ENCODE measurements at places on chromosomes 1 and 21. TPM values are rescaled to one million over a fixed set of nuclear protein-coding genes. Genes with fewer than 3 reads are reported as not detected.

DNA sequence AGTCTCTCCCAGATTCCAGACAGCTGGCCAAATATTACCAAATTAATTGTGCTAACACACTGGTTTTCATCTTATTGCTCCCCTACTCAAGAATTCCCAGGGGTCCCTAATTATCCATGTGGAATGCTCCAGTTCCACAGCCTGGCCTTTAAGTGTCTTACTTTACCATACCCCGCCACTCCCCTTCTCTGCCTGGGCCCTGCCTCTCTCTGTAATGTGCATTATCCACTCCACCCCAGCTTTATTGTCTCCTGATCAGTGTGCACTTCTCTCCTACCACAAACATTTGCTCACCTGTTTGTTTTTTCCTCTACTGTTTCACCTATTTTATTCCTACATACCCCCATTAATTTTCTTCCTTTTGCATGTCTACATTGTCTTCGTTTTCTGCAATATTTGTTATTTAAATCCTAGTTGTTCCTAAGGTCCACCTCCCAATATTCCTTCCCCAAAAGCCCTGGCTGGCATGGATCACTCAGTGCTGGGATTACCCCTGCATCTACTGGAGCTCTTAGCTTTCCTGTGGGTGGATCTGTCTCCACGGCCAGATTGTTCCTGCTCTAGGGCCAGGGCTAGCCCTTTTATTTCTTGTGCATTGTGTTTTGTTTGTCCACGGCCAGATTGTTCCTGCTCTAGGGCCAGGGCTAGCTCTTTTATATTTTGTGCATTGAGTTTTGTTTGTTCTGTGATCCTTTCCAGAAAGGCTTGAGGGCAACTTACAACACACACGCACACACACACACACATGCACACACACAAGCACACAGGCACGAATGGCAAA lies 33.4 kb upstream of the ATP1B1 start:
- DNase-seq: no peak

DNA sequence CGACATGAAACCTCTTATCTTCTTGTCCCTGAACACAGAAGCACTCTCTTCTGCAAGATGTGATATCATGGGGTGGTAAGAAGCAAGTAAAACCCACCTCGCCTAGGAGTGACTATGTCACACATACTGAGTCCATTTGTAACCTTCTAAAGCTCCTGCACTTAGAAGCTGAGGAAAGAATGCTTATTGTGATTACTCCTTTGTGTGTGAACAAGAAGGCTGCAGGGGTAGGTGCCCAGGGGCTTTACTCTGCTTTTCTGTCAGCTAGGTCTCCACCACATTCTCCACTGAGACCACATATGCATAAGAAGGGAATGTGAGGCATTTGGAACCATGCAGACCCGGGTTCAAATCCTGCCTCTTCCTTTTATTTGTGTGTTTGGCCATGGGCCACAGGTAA lies 144.3 kb downstream of the DMRTA2 start:
- DNase-seq: no peak

DNA sequence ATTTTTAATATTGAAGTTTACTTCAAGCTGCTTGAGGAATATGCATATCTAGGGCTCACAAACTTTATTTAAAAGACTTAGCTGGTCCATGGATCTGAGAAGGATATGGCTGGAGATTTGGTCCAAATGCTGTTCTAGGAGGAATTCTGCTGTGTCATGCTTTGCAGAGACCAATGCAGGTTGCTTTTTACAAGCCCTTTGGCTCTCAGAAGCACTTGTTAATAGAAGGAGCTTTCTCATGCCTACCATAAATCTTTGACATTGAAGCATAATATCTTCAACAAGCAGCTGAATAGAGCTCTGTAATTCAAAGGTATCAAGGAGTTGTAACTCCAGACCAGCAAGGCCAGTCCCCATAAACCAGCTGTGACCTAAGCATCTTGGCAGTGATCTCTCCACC lies 299.1 kb downstream of the HHAT start:
- DNase-seq: no peak

DNA sequence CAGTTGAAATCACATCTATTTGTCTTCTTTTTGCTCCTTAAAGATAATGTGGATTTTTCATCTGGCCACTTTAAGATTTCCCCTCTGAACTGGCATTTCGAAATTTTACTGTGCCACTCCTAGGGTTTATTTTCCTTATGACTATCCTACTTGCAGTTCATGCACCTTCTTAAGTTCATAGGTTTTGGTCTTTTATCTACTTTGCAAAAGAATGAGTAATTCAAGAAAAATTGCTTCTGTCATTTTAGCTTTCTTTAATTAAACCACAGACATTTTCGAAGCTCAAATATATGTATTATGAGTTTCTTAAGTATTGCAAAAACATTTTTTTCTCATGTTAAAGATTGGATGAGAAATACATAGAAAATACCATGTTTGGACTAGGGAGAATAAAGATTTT lies 1244.8 kb upstream of the TMPRSS15 start:
- DNase-seq: no peak

GRCh38 chr1:20624709-20625108 lies 8.5 kb upstream of the PINK1 start:
- DNase-seq: no peak

- DNase-seq: peak; percentile 71
Measured at GRCh38 chr1:15246960-15247614, at the start of gene FHAD1. FHAD1 (plus strand) TSS chr1:15247223; CDS start chr1:15251785, 4,562 bp downstream.

DNA sequence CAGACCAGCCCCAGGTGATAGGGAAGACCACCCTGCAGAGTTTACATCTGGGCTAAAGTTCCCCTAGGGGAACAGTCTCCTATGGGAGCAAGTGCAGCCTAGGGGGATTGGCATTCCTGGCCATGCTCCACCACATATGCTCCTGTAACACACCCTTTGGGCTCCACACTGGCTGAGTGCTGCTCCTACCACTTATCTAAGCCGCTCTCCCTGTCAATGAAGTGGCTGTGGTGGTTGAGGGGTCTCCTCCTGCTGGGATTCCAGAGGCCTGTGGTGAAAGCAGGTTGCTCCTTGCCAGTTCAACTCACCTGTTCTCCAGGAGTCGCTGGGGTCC lies 51.1 kb downstream of the COL24A1 start:
- DNase-seq: no peak

GRCh38 chr1:206757524-206758266 lies 12.9 kb upstream of the IL19 start:
- peak; percentile 58 for DNase-seq

- peak; percentile 38 for DNase-seq
Measured at GRCh38 chr1:33634806-33635205, 162.4 kb downstream of the ZSCAN20 start.

DNA sequence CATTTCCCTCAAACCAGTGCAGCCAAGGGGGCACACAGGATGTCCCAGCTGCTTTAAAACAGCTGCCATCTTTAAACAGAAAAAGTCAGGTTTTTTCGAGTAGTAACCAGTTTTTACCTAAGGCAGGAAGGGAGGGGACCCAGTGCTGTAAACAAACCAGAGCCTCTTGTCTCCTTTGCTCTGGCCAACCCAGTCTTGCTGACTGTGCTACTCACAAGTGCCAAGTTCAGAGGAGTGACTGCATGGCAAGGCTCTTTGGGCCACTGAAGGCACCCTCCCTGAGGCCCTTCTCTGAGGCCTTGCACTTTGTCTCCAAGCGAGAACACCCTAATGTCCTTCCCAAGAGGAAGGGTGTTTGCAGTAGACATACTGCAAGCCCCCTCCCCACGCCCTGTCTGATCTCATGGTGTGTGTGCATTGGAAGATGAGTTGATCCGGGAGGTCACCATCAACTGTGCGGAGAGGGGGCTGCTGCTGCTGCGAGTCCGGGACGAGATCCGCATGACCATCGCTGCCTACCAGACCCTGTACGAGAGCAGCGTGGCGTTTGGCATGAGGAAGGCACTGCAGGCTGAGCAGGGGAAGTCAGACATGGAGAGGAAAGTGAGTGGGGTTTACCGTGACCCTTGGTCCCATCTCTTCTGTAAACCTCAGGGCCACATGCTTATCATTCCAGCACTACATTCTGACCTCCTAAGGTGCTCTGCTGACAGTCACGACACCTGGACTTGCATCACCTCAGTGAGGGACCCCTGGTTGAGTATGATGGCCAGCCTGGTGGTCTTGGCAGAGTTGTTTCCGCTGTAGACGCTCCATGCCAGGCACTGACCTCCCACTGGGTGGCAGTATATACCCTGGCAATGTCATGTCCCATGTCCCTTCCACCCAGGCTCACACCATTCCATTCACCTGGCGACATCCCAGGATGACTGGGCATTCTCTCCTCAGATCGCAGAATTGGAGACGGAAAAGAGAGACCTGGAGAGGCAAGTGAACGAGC lies 4.7 kb downstream of the DNALI1 start:
- peak; percentile 54 for DNase-seq

- DNase-seq: peak; percentile 53
Measured at GRCh38 chr1:202161151-202162046, 997 bp upstream of the PTPN7 start.

DNA sequence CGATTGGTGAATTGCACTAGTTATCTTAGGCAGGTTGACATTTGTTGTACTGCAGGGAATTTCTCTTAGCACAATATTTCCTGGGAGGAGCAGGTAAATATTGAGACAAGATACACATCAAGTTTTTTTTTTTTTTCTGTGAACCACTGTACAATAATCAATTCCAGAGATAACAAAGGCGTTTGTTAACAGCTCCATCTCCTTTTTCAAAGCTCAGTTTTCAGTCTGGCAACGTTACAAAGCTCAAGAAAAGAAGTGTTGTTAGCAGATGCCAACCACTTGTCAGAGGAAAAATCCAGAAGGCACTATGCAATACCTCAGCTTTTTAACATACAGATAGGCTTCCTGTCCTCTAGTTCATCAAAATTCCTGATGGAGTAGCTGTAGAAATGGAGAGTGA lies 40.9 kb upstream of the DAB1 start:
- no peak for DNase-seq

DNA sequence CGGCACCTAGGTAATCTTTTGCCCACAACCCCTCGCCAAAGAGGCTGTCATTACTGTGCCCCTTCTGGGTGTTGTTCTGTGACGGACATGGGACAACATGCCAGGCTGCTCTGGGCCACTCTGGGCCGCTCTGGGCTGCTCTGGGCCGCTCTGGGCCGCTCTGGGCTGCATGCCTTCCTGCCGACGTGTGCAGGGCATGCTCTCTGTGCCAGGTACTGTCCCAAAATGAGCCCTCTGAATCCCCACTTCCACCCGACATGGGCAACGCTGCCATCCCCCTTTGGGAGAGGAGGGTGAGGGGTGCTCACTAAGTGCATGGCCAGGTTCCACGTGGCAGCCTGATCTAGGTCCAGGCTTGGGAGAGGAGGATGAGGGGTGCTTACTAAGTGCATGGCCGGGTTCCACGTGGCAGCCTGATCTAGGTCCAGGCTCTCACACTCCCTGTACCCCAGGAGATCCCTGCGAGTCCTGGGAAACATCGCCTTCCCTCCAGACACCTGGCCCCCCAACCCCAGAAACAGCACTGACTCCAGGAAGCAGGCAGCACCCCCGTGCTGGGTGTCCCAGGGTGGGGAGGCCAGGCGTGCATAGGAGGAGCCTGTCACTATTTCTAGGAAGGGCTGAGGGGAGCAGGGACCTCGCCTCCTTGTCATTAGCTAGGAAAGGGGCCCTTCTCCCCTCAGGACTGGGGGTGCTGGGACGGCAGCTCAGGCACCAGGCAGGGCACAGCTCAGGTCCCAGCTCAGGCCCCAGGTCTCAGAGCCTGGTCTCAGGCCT lies 16.5 kb downstream of the TTC34 start:
- DNase-seq: no peak

DNA sequence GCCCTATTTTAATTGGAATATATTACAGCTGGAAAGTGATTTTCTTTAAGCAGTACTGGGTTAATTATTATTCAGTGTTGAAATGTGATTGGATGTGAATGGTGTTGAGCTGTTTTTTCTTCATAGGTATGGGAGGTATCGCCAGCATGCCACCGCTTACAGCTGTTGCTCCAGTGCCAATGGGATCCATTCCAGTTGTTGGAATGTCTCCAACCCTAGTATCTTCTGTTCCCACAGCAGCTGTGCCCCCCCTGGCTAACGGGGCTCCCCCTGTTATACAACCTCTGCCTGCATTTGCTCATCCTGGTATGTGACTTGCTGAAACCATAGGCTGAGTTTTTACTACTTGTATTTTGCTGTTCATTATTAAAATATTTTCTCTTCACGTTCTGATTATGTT lies 107.7 kb downstream of the ITSN1 start:
- DNase-seq: no peak

GRCh38 chr1:155078469-155079209 lies at the start of gene EFNA3:
EFNA3 (plus strand) TSS chr1:155078837; CDS start chr1:155078942, 105 bp downstream.
- DNase-seq: peak; percentile 72

- no peak for DNase-seq
Measured at GRCh38 chr1:9442278-9442846, 96.9 kb upstream of the SLC25A33 start.

- no peak for DNase-seq
Measured at GRCh38 chr1:212002536-212002935, 32.8 kb downstream of the INTS7 start.

GRCh38 chr1:178538192-178538916 lies 25.4 kb downstream of the TEX35 start:
- no peak for DNase-seq

Gene PRKCZ
- total RNA-seq: 15.4 TPM

Gene UBASH3A
- 48.7 TPM for total RNA-seq

Gene PTPRU
- 0.74 TPM for total RNA-seq

Gene FCAMR
- not detected for total RNA-seq

Gene ZBTB40
- 14.3 TPM for total RNA-seq

Gene FLVCR1
- 12.2 TPM for total RNA-seq

Gene NPR1
- not detected for total RNA-seq

Gene KAZN
- total RNA-seq: 1.9 TPM
